Right renal cortex interstitium (tissue), 3 donors: ENCODE measurements at places on chromosomes 7 and 10. TPM values are rescaled to one million over a fixed set of nuclear protein-coding genes. Genes with fewer than 3 reads are reported as not detected.

The SNX8 gene
- 37.1 TPM for polyA plus RNA-seq

The TSPAN15 gene
- 67.5 TPM for polyA plus RNA-seq

The CCT6A gene
- 233 TPM for polyA plus RNA-seq

The AGAP9 gene
- 3.8 TPM for polyA plus RNA-seq

The RGS10 gene
- 36.3 TPM for polyA plus RNA-seq

The CPN1 gene
- polyA plus RNA-seq = 3.1 TPM

The RARRES2 gene
- 40.8 TPM for polyA plus RNA-seq

The SLC39A12 gene
- not detected for polyA plus RNA-seq

The FAM24B gene
- 7.2 TPM for polyA plus RNA-seq

The NEUROD6 gene
- 0.06 TPM for polyA plus RNA-seq

The TRPV5 gene
- 0.83 TPM for polyA plus RNA-seq

The STAMBPL1 gene
- 2.0 TPM for polyA plus RNA-seq

The TMEM236 gene
- polyA plus RNA-seq = 0.25 TPM

The ARHGEF35 gene
- 28.7 TPM for polyA plus RNA-seq

The CCDC3 gene
- 13.3 TPM for polyA plus RNA-seq

The MMP21 gene
- 0.17 TPM for polyA plus RNA-seq

The FAM13C gene
- 9.3 TPM for polyA plus RNA-seq

The GNG11 gene
- polyA plus RNA-seq = 46.4 TPM

The GRID2IP gene
- 0.61 TPM for polyA plus RNA-seq

The BTBD16 gene
- 0.60 TPM for polyA plus RNA-seq

The PNLIP gene
- not detected for polyA plus RNA-seq

The LAMB1 gene
- polyA plus RNA-seq = 602 TPM

The EDRF1 gene
- 36.6 TPM for polyA plus RNA-seq

The FUOM gene
- polyA plus RNA-seq = 13.3 TPM
